NCI-H524 (cell line): ENCODE measurements at places on chromosomes 13 and 19.

- DNase-seq: no peak
Measured at GRCh38 chr13:33119022-33119781, 103.0 kb downstream of the KL start.

DNA sequence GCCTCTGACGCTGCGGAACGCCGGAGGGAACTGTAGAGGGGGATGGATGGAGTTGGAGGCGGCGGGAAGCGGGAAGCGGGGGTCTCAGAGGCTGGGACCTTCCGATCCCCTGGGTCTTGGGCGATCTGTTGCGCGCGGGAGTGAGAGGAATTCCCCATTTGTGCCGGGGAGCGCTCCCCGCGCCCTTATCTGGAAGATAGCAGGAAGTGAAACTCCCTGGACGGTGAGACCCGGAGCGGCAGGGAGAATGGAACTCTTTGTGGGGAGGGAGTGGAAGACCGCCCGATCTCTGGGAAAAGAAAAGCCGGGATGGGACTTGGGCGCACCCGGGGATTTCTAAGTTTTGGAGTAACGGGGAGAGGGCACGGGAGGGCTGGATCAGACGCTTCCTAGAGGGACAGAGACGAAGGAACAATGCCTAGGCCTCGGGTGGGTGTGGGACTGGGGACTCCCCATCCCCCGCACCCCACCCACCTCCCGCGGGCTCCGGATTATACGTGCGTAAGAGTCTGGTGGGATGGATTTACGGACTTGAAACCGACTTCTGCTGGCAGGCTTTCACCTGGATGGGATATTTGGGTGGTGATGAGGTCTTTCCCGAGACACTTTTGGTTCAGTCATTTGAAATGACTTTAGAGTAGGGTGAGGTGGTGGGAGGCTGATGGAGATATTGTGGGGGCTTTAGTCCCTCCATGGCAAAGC lies 495 bp downstream of the LSR start:
- no peak for DNase-seq

DNA sequence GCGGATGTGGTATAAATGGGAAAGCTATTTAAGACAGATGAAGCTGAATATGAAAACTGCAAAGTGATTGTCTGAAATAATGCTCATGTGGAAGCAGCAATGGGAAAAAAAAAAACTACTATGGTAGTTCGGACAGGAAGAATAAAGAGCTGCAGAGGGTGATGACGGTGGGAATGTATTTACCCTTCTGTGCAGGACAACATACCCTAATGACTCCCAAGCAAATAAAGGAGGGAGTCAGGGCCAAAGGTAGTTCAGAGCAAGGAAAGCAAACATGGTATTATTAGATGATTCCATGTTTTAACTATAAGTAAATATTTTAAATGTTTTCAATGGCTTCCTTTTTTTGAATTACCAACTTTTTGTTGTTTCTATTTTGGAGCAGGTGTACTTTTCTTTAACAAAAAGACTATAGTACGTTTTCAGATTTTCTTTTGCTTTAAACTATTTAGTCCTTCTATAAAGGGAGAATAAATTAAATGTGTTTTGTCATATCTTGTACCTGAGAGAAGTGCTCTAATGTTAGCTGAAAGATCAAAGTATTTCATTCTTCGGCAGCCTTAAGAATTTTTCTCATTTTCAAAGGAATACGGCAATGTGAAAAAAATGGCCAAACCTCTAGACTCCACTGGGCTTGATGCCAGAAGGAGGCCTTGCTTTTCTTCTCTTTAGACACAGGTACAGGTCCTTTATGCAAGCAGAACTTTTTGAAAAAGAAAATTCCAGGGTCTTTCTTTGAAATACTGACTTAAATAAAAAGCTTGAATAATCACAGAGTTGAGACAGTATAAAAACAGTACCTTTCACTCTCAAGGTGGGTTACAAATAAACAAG lies 67.8 kb upstream of the ZDHHC20 start:
- no peak for DNase-seq

GRCh38 chr13:66111628-66112027 lies 1118.5 kb downstream of the PCDH9 start:
- no peak for DNase-seq

DNA sequence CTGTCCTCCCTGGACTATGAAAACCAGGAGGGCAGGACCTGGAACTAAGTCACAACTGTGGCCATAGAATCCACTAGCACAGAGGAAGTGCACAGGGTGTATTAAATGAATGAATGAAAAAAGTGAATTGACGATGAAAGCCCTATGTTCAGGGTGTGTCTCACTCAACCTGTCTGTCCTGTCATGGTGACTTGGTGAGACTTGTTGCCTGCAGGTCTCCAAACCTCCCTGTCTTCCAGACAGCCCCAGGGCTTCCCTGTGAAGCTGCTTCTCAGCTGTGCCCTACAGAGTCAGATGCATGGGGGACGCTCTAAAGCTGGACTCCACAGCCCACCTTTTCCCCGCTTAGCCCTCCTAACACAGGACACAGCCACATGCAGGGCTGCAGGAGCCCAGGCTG lies 4.8 kb upstream of the IGFL1 start:
- DNase-seq: no peak

- DNase-seq: peak; percentile 90
Measured at GRCh38 chr19:12788682-12789097, 2.6 kb upstream of the JUNB start.

DNA sequence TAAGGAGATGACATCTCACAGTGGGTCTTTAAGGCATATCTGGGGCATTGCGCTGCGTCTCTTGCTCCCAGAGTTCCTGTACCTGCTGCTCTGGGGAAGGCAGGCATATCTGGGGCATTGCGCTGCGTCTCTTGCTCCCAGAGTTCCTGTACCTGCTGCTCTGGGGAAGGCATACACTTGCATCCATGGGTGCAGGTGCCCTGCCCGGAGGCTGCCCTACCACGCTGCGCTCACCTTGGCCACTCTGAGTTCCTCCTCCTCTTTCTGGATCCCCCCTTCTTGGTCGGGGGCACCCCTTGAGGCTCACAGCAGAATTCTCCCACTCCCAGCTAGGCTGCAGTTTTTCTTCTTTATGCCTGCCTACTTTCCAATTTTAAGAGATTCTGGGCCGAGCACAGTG lies 60.9 kb upstream of the TMTC4 start:
- DNase-seq: no peak

DNA sequence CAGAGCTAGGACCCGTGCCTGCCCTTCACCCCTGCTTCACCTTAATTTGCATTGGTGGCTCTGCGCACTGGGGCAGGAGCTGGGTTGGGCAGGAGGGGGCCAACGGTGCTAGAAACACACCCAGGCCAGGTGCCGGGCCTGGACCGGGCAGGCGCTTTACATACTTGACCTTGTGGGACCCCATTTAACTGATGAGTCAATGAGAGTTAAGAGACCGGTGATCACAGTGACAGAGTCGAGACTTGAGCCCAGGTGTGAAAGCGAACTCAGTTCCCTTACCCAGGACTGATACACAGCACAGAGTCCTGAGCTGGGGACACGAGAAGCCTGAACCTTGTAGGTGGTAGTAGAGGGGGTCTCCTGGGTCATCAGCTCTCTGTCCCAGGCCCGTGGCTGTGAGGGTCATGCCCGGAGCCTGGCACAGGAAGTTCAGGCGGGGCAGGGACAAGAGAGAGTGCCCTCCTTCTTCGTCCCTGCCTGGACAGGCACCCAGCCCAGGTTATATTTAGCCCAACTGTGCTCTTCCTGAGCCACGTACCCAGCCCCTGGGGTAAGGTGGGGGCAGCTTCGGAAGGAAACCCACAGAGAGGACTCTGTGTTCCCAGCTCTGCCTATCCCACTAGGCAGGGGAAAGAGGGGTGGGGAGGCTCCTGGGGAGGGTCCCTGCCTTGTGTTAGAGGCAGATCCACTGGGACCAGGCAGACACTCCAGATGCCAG lies 1.9 kb downstream of the PRX start:
- no peak for DNase-seq

DNA sequence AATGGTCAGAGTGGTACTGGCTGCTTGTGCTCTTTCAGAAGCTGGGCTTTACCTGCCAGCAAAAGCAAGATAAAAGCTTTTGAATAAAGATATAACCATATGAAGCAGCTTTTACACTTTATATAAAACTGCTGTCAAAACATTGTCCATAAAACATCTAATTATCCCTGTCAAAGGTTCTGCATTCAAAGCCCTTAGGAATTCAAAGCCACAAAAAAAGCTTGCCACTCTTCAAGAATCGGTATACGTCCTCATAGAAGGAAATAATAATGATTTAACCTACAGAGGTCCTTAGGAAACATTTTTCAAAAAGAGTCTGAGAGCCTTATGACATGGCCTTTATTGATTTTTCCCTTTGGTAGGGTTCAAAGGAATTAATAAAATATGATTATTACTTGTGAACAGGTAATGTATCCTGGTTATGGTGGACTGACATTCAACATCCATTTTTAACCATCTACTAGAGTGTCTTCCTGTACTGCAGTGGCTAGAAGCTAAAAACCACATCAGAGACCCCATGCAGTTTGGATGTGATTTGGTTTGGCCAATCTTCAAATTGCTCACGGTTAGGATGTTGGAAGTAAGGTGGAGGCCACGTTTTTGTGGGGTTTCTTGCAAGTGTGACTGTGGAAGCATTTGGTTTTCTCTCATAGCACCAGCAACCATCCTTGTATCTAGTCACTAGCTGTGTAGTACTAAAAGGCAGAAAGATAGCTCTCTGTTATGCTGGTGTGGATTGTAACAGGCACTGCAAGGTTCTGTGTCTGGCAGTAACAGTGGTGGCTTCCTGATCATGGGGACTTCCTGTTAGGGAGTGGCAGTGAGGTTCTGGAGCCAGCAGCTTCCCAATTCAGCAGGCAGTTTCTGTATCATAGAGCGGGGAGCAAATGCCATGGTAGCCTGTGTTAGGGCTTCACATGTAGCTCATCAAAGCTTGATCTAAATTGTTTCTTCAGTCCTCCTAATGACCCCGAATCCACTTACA lies 441.5 kb downstream of the DIAPH3 start:
- no peak for DNase-seq

- DNase-seq: no peak
Measured at GRCh38 chr13:97946951-97947588, 6.4 kb upstream of the IPO5 start.

DNA sequence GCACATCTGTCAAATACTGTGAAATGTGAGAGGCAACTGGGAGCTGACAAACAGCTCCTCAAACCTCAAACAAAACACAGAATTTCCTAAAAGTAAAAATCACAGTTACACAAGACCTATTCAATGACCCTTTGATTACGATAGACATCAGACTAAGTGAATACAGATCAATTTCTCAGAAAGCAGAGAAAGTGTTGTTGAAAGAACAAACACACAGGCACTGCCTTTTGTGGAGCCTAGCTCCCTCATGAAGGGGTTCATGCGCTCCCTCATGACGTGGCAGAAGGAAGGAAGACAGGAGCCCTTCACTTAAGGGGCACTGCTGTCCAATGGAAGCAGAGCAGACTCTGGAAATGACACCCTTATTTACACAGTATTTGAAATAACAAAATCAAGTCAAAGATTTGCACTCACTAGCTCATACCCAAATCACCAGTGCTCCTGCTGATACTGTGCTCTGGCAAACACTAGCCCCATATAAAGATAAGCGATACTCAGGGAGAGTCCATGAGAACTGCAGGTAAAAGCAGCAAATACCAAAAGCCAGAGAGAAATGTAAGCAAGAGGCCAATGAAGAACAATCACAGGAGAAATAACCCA lies 144.9 kb downstream of the KLF12 start:
- no peak for DNase-seq

GRCh38 chr19:14427461-14427860 lies 5.6 kb upstream of the PKN1 start:
- DNase-seq: no peak

DNA sequence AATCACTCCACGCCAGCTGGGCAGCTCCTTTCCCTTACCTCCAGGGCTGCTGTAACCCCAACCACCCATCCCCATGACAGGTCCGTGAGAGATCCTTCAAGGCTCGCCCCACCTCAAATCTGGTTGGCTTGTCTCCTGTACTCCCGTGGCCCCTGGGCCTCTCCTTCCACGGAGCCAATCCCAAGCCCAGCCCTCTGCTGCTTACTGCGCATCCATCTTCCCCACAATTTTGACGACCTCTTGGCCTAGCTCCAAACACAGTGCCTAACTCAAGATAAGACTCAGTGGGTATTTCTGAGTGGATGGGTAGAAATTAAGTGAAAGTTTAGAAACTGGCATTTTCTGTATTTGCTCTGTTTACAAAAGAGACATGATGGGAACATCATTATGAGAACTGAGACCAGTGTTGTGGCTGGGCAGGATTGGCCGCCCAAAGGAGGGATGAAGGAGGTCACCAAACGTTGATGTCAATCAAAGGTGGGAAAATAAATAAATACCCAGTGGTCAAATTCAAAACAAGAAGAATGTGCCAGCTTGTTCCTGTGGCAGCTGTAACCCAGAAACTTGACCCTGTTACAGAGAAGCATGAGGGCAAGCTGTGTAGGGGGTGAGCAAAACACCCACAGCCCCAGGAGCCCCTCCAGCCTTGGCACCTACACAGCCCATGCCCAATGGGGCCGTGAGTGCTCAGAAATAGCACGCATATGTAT lies 162.2 kb downstream of the ABCC4 start:
- no peak for DNase-seq

- DNase-seq: no peak
Measured at GRCh38 chr13:113317031-113317430, 20.0 kb downstream of the LAMP1 start.

DNA sequence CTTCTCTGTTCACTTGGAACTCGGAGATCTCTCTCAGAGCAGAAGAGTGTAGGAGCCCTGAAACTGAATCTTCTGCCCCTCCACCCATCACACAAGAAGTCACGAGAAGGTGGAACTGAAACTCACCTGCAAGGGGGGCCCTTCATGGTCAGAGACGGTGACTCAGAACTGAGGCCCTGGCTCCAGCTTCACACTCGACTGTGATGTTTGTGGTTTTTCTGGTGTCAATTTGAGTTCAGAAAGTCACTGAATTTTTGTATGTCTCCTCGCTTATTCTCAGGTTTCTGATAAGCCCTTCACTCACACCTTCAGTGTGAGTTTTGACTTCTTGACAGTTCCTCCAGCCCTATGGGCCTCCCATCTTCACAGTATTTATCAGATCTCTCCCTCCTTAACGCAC lies 23.1 kb downstream of the SIGLEC5 start:
- DNase-seq: no peak

GRCh38 chr13:79851318-79851717 lies 370.4 kb downstream of the NDFIP2 start:
- DNase-seq: no peak

DNA sequence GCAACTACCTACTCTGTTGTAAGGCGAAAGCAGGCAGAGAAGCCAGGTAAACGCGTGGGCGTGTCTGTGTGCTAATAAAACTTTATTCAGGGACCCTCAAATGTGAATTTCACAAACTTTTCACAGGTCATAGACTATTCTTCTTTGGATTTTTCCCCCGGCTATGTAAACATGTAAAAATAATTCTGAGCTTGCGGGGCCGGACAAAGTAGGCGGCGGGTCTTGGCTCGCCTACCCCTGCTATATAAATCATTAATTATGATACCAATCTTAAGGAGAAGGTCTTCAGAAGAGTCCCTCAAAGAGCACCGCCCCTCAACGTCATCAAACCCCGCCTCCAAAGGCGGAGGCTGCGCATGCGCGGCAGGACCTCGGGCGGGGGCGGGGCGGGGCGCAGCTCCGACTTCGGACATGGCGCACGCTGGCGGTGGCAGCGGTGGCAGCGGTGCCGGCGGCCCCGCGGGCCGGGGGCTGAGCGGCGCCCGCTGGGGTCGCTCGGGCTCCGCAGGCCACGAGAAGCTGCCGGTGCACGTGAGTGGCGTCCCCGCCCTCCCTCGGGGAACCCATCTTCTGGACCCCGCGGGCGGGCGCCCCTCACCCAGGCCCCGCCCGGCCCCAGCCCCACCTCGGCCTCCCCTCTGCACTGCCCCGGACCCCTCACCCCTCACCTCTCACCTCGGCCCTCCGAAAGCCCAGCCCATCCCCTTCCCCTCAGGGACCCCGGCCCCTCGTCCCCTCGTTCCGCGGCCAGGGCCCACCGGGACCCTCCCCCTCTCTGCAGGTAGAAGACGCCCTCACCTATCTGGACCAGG lies at the start of gene SIN3B:
SIN3B (plus strand) TSS at position 389 of the 812 bp plus-strand sequence; CDS start at position 412, 23 bp downstream.
- peak; percentile 71 for DNase-seq
